ENCODE measurements at places on chromosomes 2 and 18.
A peak's percentile ranks its signal among the peaks of the same experiment; 100 is the strongest.

GRCh38 chr2:167942366-167943081, 304.9 kb downstream of the STK39 start:
- DNase-seq: no peak

DNA sequence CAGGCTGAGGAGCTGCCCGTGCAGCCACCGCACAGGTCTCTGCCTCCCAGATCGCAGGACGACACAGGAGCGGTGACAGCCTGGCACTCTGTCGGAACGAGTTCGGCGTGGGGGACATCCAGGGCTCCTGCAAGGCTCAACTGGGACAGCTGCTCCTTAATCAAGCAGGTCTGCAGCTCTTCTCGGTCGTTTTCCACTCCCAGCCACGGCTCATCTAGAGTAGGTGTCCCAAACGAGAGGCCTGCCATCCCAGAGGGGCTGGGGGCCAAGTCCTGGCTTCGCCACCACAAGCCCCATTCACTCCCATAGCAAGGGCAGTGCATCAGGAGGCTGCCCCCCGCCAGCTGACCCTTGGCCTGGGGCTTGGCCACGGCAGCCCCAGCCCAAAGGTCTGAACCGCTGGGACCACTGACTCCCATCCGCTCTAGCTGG, 22.5 kb downstream of the PASK start:
- DNase-seq: no peak

DNA sequence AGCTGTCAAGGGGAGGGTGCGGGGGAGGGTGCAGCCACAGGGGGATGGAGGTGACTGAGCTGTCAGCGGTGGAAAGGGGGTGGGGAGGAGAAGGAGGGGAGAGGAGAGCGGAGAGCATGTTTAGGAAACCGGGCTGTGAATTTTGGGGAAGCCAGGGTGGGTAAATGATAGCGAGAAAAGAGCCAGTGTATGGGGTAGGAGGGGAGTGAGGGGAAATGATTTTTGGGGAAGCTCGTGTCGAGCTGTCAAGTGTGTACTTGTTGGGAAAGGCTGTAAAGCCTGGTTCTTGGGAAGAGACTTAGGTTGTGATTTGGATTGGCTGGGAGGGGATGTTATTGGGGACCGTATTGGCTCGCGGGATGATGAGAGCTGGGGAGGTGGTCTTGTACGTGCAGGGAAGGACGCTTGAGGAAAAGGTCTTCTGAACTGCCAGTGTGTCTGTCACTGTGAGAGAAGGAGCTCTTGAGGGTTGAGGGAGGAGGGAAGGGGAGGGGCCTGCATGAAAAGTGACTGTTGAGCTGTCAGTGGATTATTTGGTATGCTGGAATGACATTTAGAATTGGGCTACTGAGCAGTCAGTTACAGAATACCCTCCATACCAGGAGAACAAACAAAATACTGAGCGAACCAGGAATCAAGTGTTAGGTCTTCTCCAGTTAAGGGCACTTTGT, 1.0 kb downstream of the UBR3 start:
- peak; percentile 1 for DNase-seq

GRCh38 chr2:83686863-83687262, 772.2 kb downstream of the SUCLG1 start:
- no peak for DNase-seq

- no peak for DNase-seq
Measured at GRCh38 chr2:154343282-154343681, 355.2 kb upstream of the KCNJ3 start.

- no peak for DNase-seq
Measured at GRCh38 chr2:2825516-2826208, 494.6 kb upstream of the MYT1L start.

DNA sequence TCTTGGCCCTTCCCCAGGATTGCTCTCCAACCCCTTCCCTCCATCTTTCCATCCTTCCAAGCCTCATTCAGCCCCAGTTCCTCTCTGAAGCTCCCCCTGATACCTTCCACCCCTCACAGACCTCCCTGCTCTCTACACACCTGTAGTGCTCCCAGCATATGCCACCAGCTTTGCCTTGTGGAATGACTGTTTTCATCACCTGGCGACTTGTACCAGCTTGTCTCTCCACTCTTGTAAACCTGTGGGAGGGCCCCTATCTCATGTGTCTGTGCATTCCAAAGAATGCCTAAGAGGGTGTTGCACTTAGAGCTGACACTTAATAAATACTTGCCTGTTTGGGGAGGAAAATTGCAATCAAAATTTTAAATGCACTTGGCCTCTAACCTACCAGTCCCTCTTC, 198.7 kb downstream of the BCL11A start:
- no peak for DNase-seq

GRCh38 chr2:104051766-104052165, 802.1 kb upstream of the POU3F3 start:
- no peak for DNase-seq

- DNase-seq: no peak
Measured at GRCh38 chr2:73253901-73254300, 19.8 kb downstream of the CCT7 start.

- no peak for DNase-seq
Measured at GRCh38 chr2:124999906-125000305, 974.8 kb downstream of the CNTNAP5 start.

- DNase-seq: no peak
Measured at GRCh38 chr18:6743999-6744398, 14.5 kb downstream of the ARHGAP28 start.

All from activated naive CD4-positive, alpha-beta T cell (primary cell).